HTR-8/SVneo (cell line): ENCODE measurements at places on chromosomes 11 and 22.

GRCh38 chr11:44563711-44564110, 1.8 kb upstream of the CD82 start:
- DNase-seq, result no peak

- no peak for DNase-seq
These were observed 81.0 kb downstream of the TRMU start for GRCh38 chr22:46416520-46416871.

DNA sequence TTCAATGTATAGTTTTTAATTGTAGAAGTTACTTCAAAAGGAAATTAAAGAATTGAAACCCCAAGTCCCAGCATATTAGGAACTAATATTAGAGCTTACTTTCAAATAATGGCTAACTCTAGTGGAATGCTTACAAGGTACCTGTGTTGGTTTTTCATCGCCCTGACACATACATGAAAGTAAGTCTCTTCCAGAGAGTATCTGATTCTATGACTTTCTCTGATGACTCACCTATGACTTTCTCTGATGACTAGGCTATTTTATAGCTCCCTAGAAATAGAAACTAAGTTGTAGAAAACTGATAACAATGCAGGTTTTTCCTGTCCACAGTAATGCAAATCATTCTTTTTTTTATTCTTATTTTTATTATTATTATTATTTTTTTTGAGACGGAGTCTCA, 33.6 kb upstream of the MMP7 start:
- DNase-seq, result peak; percentile 82

- no peak for DNase-seq
These were observed 2.1 kb downstream of the OMP start for GRCh38 chr11:77104727-77105126.

GRCh38 chr11:71120471-71120896, 131.9 kb downstream of the SHANK2 start:
- peak; percentile 49 for DNase-seq

- DNase-seq, result peak; percentile 38
These were observed 2373.1 kb upstream of the RAG2 start for GRCh38 chr11:38971141-38971540.

DNA sequence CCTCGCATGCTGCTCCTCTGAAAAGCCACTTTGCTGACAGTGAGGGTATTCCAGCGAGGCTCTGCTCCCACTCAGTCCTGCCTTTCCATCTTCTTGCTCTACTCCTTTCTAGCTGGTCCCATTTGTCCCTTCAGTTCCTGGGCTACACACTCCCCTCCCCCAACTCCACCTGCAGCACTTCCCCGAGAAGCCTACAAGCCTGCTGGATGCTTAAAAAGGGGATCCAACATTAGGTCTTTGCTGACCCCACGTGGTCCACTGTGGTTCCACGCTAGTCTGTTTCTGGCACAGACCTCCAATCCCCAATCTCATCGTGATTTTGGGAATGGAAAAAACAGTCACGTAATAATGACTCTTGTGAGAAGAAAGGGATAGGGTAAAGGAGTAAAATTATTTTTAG, 121.6 kb upstream of the SNX19 start:
- no peak for DNase-seq

- DNase-seq, result no peak
These were observed 35.4 kb upstream of the IGSF9B start for GRCh38 chr11:133992121-133992520.

DNA sequence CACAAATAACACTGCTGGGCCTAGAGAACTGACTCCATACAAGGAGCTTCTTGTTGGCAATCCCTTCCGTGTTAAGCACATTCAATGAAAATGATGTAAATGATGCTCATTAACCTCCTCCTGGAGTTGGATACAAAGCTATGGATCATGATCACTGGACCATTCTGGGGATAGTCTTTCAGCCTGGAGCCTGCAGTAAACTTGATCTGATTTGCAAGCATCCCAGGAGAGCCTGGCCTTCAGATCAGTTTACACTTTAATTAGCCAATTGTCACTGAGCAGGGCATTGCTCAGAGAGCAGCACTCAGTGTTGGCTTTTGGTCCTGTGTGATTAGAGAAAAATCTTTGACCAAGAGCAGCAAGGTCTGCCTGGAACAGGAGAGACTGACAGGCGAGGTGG, 45.6 kb downstream of the ARFGAP3 start:
- no peak for DNase-seq

DNA sequence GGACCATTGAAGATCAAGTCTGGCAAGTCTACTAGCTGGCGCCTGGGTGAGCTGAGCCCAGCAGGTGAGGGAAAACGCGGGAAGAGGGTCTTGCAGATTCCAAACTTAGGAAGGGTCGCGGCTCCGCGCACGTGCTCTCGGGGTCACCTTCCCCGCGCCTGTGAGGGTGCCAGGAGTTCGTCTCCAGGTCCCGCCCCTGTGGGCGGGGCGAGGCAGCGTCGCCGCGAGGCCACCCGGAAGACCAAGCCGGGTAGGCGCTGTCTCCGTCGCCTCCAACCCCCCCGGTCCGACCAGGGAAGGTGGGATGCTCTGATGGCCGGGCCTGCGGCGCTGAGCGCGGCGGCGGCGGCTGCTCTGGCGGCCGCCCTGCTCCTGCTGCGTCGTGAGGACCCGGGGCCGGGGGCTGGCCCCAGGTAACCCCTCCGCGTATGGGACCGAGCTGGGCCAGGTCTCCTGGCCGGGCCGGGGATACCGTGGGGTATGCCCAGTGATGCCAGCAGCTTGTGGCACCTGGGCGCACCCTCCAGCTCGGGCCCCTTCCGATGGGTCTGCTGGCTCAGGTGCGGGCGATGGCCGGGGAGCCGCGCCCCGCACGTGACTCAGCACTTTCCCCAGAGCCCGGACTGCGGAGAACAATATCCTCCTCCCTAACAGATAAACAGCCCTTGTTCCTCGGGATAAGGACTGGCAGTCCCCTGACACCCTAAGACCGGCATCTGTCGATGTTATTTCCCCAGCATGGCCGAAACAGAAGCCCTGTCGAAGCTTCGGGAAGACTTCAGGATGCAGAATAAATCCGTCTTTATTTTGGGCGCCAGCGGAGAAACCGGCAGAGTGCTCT, at the start of gene HTATIP2:
Gene HTATIP2, plus strand, starts transcription at position 215 of the 841 bp plus-strand sequence. Its CDS starts 524 bp downstream, at position 739.
- DNase-seq, result no peak

GRCh38 chr11:2670541-2671100, 29.2 kb downstream of the KCNQ1OT1 start:
- DNase-seq, result no peak

DNA sequence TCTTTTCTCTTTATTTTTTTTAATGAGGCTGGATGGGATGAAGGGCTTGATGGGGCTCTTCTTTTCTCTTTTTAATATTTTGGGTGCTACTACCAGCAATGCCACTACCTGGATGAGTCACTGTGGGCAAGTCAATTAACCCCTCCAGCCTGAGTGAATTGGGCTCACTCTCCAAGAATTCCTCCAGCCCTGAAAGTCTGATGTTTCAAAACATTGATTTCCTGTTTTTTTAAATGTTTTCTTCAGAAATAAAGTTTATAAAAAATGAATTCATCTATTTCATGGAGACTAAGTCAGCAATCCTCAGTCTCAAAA, 812 bp upstream of the OR5A2 start:
- DNase-seq, result no peak

GRCh38 chr11:125957618-125958332, 11.9 kb downstream of the VSIG10L2 start:
- DNase-seq, result no peak

DNA sequence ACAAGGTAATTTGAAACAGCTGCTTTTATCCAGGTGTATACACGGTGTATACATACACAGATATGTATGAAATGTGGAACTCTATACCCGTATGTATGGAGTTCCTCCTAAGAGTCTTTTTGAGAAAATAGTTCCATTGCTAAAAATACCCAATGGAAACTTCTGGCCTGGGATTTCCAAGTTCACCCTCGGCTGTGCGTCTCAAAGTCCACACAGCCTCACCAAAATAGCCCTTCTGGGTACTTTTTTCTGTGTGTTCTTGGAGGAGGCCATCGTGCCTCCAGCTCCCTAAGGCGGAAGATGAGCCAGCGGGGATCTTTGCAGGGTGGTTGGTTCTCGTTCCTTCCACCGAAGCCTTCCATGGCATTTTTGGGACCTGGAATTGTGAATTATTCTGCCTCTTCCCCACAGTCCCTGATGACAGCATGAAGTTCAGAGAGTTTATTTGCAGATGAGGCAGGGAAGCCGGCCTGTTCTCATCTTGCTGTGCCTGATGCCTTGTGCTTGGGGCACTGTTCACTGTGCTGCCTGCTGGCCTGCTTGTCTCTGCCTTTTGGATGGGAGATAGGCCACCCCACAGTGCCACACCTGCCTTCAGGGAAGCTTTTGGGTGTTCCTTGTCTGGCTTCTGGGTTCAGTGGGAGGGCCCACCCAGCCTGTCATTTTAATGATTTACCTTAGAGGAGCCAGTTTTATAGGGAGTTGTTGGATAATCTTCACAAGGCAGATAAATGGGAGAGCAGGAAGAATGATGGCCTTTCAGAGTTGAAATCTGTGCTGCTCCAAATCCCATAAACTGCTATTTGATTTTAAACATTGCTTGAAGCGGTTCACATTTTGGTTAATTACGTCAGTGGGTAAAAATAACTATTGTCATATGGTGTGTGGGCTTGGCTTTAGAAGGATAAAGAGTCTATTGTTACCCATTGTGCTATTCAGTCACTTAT, 112.7 kb upstream of the OR4B1 start:
- no peak for DNase-seq

GRCh38 chr11:46978005-46978491, 41.5 kb downstream of the CSTPP1 start:
- DNase-seq, result no peak

DNA sequence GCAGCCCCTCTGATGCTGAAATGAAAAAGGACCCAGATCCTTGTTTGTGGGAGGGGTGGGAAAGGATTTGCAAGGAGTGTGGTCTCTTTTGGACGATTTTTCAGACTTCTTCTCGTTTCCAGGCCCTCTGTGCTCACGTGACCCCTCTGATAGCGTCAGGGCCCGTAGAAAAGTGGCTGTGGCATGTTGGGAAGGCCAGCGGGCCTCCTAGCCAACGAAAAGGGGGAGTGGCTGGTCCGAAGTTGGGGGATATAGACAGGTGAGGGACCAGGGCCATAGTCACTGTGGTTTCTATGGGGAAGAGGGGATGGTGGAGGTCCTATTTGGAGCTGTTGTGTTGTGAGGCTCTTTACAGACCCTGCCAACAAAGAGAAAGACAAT, 6.6 kb downstream of the PARVB start:
- no peak for DNase-seq

DNA sequence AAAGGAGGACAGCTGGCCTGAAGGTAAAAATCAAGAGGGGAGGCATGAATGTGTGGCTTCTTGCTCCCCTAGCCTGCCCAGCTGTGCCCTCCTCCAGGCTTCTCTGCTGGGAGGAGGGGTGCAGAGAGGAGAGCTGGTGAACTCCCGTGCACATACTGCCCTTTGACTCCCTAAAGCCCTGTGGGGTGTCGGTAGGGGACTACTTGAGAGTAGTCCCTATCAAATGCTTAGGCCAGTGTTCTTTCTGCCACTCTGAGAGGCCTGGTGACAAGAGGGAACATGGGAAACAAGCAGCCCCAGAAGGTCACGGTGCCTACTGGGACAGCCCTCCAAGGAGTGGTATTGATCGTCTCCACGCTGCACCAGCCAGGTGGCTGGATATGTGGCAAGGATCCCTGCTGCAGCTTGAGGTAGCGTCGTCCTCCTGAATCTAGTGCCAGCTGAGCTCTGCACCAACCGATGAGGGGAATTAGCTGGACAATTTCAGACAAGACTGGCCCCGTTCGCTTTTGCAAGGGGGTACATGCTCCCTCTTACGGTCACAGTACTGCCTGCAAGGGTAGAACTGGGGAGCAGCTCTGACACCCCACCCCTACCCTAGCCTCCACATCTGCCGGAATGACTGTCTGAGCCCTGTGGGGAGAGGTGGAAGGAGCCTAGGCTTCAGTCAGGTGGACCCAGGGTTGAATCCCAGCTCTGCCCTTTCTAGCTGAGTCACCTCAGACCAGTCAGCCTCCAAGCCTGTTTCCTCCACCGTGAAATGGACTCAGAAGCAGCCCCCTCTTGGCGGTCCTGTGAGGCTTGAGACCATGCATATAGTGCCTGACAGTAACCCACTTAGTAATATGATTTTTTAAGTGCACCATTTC, 17.1 kb upstream of the C11orf96 start:
- DNase-seq, result no peak

DNA sequence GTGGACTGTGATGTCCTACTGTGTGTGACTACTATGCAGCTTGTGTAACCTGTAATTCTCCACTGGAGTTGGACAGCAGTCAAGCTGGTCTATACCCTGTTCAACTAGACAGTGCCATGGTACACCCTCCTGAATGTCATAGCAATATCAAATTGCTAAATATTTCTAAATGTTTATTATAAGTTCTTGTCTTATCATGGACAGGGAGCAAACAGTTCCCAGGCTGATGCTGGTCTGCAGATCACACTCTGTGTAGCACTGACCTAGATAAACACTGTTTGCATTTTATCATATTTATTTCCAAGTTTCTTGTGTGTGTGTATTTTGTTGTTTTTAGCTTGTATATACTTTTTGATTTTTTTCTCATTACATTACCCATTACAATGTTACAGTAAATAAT, 22.0 kb downstream of the PARVA start:
- DNase-seq, result no peak

DNA sequence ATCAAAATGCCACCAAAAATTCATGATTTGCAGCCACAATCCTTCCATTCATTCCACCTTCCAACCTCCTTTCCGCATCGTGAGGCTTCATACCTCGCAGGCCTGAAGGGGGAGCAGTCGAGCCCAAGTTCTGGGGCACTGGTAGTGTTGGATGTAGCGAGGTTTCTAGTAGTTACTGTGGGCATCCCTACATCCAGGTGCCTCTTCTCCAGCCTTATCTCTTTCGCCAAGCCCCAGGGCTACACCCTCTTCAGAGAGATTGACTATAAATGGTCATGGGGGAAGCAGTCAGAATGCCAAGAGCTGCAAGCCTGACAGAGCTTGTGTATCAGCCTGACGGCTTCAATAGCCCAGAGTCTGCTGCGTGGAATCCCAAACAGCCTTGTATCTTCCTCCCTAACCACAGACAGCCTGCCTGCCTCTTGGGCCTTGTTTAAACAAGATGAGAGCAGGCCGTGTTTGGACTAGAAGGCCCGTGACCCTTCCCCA, 28.9 kb downstream of the CLMP start:
- no peak for DNase-seq

DNA sequence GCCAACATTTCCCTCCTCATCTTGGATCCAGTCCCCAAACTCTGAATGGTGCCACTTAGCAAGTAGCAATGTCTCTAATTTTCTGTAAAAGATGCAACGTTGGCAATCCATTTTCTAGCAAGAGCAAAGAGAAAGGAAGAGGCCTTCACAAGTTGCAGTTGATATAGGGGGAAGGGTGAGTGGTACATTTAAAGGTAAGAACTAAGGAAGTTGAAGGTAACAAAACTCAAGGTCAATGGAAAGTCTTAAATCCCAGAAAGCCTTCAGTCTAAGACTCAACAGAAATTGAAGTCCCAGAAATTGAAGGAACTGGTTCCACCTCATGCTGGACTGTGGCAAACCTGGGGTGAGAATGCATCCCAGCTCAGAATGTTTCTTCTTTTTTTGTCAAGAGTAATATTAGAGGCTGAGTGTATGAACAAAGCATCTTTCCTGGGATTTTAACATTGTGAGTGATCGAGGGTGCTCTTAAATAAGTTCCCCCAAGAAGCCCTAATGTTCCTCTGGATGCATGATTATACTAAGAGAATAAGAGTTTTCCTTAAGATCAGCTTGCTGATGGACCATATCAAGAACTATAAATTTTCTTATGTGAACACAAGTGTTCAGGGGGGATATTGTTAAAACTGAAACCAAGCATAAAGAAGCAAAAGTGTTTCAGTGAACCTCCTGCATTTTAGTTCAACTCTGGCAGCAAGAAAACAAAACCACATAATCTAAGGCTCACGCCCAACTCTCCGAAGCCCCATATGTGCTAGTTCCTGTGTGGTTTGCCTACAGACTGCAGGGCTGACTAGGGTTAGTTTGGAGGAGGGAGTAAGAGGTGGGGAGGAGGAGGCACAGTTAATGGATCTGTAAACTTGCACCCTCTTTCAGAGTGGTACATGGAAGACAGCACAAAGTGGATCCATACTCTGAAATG, at the start of gene GRAP2:
Gene GRAP2, plus strand, starts transcription at position 779 of the 922 bp plus-strand sequence. CDS start 46,023 bp downstream, outside the sequence.
- no peak for DNase-seq
